ENCODE measurements at places on chromosomes 3 and 15.

GRCh38 chr3:107345822-107346405, 31.3 kb upstream of the CCDC54 start:
- DNase-seq, result no peak

DNA sequence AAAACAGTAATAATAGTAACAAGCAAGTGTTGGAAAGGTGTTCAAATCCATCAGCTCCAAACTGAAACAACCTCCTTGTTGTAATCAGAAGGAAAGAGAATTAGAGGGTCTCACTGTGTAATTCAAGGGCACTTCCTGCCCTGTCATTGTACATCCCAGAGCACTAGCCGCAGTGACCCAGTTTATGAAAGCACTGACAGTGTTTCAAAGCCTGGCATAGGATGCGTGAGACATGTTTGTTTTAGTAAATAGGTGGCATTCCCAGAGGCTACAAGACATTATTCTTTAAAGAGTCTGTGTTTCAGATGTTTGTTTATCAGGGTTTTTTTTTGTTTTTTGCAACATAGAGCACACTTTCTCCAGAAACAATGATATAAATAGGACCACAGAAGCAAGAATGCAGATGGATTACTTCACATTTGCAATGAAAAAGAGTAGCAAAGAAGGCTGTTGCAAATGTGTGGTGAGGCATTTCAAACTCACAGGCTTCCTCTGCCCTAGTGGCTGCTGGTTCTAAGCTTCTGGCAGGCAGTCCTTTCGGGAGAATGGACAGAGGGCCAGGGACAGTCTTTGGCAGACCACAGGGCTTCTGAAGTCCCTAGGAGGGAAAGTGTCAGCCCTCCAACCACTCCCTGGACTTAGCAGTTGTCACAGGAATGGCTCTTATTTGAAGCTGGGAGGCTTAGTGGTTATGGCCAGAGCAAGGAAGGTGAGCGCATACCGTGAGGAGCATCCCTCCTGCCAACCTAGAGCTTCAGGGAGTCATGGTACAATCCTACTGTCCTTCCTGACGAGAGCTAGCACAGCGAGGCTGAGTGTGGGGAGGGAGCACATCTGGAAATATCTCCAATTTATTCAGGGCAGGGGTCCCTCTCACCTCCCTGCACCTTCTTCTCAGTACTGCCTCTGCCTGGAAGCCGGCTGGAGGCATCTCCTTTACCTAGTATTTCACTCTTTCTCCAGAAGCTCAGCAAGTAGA, 31.4 kb upstream of the TIPARP start:
- no peak for DNase-seq

- DNase-seq, result no peak
Observed at GRCh38 chr3:20456511-20456910, 270.5 kb upstream of the SGO1 start.

DNA sequence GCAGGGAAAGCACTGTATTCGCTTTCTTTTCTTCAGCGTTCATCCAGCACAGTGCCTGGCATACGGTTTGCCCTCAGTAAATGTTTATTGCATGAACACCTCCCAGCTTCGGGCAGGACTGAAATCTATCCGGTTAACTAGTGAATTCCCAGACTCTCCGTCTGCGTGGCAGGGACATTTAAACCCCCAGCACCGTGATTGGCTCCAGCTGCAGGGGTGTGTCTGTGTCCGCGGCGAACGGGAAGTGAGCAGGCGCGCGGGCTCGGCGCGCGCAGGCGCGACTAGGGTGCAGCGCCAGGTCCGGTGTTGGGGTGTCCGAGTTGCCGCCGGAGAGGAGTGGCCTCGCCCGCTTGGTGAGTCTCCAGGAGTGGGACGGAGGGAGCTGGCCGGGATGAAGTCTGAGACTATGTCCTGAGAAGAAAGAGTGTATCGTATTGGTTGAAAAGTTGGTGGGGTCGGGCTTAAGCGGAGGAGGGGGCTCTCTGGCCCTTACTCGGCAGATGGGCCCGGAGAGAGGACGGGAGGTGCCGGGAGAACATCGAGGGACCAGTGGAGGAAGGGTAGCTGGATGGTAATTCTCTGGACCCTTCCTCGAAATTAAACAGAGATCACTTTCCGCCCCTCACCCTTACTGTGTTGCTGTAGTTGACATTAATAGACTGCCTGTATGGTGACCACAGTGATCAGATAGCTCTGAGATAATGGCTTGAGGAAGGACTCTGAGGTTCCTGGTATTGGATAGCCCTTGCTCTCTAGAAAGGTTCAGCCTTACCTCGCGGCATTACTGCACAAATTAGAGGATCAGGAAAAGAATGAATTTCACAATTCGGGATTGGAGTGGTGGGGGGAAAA, at the start of gene SNAP23:
Gene SNAP23 (plus strand): TSS at position 274 of the 852 bp plus-strand sequence. CDS start 16,213 bp downstream, outside the sequence.
- DNase-seq, result peak; percentile 75

DNA sequence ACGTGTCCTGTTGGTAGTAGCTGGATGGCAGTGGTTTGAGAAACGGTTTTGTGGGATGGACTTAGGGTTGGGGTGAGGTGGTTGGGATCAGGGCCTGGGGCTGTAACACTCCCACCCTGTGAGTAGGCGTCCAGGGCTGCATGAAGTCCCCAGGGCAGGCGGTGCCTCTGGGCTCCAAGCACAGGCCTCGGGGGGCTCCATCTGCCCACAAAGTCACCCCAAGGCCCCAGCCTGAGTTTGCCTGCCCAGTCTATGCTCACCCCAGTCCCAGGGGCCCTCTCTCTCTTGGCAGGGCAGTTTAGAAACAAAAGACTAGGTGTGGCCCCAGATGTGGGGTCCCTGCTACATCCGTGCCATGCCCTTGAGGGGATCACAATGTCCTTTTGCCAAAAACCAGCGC, 86.9 kb upstream of the PRR23E start:
- no peak for DNase-seq

GRCh38 chr3:38587548-38588131, 61.8 kb downstream of the SCN5A start:
- DNase-seq, result no peak

DNA sequence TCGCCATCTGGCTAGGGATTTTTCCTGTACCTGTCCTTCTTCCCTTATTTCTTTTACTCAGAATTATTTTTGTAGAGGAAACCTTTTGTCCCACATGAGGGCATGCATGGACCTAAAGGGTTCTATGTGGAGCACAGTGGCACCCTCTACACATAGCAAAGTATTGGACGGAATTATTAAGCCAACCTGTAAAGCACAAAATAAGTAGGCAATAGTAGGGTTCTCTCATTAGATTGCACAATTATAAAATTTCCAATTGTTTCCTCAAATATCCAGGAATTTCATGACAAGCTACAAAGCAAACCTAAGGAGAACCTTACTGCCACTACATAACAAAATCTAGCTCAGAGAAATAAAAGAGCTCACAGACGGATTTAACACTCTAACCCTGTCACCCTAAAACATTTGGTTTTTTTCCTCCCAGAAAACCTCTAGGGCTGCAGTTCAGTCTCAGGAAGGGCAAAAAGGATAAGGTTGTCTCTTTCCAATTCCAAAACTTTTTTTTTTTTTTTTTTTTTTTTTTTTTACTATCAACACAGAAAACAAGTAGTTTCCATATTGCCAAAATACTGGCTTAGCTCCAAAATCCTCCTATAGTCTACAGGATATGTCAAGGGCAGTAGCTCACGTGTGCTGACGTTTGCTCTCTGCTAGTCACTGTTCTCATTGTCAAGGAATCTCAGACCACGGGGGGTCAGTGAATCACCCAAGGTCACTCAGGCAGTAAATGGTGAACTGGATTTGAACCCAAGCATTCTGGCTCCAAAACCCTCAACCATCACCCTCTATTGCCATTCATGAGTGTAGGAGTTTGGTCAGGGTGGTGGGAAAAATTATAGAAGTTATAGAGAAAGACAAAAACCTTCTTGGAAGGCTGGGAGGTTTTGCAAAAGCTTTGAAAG, 52.3 kb downstream of the NCEH1 start:
- DNase-seq, result no peak

- DNase-seq, result no peak
Observed at GRCh38 chr3:187783098-187783497, 37.8 kb upstream of the BCL6 start.

GRCh38 chr3:181955566-181955965, 243.8 kb downstream of the SOX2 start:
- no peak for DNase-seq

- no peak for DNase-seq
Observed at GRCh38 chr3:161199926-161200325, 21.2 kb upstream of the NMD3 start.

DNA sequence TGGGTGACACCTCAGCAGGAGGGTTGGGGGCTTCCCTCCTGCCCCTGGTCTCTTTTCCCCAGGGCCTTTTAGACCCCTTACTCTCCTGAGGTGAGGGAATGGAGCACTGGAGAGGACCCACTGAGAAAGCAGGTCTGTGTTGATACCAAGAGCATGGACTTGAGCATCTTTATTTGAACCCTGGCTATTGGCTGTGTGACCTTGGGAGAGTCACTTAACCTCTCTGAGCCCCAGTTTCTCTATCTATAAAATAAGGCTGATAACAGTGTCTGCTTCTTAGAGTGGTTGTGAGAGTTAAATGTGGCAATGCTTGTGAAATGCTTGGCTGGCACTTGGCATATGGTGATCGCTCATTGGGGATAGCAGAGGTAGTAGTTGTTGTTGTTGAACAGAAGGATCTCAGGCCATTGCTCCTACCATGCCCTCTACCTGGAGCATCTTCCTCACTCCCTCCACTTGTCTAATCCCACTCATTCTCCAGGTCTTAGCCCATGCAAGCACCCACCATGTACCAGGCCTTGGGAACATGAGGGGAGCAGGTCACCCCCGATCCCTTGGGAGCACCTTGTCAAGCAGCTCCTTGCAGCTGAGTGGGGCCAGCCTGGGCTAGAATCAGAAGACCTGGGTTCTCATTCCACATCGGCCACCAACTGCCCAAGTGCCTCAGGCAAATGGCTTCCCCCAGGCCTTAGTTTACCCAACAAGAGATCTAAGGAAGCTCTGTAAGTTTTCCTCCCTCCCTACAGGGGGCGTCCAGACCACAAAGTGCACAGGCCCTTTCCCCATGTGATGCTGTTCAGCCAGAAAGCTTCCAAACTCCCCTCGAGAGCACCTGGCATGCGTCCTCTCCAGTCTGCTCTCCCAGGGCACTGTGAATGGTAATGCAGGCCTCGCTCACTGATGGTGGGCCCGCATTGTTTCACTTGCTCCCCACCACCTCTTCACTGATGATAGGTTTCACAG, 96.7 kb downstream of the LSM3 start:
- no peak for DNase-seq

DNA sequence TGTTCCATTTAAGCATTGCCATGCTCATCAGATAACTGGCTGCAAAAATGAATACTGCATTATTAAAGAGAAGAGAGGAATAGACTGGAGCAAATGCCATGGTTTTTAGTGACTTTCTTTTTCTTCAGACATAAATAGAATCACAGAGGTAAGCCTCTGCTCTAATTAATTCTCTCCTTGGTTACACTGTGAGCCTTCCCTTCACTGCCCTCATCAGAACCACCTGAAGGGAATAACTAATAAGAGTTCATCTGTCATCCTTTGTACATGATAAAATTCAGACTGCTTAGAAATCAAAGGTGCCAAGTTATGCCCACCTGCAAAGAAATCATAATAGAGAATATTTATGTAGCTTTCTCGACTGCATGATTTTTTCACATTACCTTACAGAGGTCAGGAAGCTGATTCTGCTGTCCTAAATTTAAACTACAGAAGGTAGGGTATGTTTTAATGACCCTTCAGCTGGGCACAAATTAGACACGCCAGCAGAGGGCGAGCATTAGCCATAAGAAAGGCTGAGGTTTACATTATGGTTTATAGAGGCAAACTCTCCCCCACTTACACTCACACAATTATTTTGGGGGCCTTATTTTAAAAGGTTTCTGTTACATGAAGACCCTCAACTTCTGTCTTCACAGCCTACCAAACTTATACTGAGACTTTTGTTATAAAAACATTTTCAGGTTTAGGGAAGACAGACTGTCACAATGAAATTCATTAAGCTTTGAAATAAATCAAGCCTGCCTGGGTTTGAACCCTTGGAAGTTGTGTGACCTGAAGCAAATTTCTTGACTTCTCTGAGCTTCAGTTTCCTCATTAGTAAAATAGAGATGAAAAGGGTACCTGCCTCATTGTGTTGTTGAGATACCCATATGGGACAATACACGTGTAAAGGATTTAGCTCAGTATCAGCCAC, 15.3 kb upstream of the UNC13C start:
- no peak for DNase-seq

DNA sequence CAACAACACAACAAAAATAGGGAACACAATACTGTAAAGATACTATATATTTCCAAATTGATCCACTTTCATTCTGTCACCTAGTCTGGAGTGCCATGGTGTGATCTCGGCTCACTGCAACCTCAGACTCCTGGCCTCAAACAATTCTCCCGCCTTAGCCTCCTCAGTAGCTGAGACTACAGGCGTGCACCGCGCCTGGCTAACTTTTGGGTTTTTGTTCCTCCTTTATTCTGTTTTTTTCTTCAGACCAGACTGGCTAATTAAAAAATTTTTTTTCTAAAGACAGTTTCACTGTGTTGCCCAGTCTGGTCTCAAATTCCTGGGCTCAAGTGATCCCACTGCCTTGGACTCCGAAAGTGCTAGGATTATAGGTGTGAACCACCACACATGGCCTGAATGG, 5.3 kb downstream of the BCL2L10 start:
- no peak for DNase-seq

DNA sequence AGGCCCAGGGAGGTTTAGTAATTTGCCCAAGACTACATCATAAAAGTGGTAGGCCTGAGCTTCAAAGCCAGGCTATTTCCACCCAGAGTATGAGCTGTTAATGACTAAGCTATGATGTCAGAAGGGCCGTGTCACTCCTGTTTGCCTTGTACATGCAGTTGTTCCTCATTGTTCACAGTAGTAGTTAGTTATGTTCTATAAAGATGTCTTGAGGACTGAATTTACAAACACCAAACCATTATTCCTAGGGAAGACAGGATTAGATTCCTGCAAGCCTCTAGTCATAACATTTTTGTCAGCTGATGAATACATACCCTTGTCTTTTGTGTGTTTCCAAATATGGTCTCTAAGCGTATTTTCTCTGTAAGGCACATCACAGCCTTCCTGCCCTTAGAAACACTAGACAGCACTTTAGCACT, 20.9 kb upstream of the LARS2 start:
- no peak for DNase-seq

DNA sequence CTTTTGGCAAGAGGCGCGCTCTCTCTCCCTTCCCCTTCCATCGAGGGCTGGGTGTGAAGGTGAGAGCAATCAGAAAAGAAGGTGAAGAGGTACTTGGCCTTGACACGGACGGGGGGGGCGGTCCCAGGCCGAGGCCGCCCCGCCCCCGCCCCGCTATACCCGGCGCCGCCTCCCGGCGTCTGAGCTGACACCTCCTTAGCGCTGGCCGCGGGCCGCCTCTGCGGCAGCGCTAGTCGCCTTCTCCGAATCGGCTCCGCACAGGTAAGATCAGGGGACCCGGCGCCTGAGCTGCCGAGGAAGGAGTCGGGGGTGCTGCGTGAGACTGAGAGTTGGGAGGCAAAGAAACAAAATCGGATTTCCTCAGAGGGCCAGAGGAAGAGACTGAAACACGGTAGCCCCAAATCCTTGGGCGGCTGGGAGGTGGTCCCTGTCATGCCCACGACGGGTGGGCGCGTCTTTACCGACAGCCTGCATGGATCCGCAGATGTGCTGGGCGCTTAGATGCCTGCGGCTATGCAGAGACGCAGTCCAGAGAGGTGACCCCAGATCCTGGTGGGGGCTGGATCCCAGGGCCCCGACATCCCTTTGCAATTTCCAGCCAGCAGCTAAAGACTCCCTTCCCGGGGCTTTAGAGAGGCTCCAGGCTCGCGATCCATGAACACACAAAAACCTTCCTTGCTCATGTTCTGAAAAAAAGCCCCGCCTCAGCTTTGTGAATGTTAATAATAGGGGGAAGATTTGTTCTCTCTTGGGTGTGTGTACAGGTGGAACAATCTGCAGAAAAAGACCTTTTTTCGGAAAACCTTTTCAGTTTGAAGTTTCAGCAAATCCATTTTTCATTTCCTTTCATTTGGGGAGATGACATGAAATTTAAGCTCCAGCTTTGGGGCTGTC, at the start of gene ENTPD3:
Gene ENTPD3 (plus strand): TSS at position 184 of the 894 bp plus-strand sequence. CDS start 874 bp downstream, outside the sequence.
- peak; percentile 6 for DNase-seq
